ENCODE measurements at places on chromosomes 7 and 10.

GRCh38 chr10:106720683-106721082 lies 443.8 kb downstream of the SORCS1 start:
- DNase-seq, result no peak

DNA sequence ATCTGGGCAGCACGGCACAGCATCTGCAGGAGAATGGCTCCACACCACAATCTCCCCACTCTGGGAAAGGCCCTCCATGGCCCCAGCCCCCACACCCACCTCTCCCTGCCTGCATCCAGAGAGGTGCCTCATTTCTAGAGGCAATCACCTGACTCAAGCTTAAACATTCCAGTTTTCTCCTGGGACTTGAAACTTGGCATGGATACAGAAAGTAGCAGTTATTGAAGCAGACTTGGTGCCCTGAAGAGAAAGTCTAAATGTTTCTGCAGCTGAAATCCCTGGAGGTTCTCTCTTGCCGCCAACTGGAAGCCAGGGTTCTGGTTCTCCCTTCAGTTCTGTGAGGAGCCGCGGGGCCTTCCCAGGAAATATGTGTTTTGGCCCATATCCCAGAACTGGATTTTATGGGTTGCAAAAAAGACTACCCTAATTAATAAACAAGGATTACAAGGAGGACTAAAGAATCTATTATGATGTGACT lies 122.8 kb downstream of the SKIDA1 start:
- peak; percentile 70 for DNase-seq

- no peak for DNase-seq
Observed at GRCh38 chr7:12123172-12123571, 87.9 kb upstream of the TMEM106B start.

DNA sequence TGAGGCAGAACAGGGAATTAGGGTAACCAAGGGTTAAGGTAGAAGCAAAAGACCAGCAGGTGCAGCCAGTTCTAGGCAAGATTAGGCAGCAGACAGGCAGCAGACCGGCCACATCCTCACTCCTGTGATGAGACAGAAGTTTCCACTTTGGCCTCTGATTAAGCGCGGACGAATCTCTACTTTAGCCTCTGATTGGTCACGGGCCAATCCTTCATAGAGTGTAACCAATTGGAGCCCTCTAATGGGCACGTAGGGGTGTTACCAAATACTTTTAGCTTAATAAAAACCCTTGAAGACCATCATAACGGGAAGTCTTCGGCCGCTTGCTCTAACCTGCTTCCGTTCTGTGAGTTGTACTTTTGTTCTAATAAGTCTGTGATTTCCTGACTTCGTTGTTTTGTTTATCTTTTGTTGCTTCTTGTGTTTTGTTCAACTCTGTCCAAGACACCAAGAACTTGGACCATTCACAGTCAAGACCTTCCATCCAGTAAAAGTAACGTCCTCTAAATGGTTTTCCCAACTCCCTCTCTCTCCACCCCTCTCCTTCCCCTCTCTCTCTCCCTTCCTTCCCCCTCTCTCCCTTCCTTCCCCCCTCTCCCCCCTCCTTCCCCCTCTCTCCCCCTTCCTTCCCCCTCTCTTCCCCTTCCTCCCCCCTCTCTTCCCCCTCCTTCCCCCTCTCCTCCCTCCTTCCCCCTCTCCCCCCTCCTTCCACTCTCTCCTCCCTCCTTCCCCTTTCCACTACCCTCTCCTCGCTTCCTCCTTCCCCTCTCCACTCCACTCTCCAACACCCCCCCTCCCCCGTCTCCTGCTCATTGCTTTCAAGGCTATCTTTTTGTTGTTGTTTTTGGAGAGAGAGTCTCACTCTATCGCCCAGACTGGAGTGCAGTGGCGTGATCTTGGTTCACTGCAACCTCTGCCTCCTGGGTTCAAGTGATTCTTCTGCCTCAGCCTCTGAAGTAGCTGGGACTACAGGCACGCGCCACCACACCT lies 13.2 kb upstream of the MALSU1 start:
- DNase-seq, result no peak

GRCh38 chr7:2702594-2702957 lies 14.6 kb downstream of the AMZ1 start:
- no peak for DNase-seq

DNA sequence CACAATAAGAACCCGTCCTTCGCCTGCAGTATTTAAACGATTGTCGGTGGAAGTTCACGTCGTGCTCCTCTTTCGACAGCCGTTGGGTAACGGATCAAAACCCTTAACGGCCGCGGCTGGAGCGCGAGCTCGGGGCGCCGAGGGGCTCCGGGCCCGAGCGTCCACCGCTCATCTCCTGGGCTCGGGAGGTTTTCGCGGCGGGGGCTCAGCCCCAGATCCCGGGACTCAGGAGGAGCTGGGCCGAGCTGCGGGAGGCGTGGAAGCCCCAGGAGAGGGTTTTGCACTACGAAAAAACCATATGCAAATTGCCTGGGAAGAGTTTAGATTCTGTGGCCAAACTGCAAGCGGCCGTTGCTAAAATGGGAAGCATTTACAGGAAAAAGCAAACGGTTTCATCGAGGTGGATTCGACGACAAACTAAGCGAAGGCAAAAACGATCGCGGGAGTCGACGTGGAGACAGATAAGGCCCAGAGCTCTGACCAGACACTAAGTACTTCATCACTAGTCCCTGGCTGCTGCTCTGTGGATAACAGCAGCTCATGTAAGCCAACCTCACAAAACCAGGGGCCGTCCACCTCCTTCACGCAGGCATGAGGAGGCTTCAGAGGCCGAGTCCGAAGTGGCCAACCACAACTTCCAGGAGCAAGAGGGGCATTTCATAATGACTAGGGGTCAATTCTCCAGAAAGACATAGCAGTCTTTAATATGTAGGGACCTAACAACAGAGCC lies 129.7 kb downstream of the MARCHF5 start:
- no peak for DNase-seq

DNA sequence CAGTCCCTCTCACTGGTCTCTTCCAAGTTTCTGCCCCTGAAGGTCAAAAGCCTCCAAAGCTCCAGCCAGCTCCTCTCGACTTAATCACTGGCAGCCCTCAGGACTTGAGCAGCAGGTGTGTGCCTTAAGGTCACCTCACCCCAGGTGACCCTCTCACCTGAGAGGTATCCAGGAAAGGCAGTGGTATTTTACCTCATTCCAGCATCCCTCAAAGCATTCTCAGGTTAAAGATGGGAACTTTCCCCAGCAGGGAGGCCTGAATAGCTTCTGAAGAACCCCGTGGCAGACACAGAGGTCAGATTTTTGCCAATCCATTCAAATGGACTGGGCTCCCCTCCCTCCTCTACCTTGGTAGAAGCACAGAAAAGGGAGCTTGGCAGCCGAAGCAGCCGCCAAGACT lies 148.2 kb downstream of the GFRA1 start:
- no peak for DNase-seq

DNA sequence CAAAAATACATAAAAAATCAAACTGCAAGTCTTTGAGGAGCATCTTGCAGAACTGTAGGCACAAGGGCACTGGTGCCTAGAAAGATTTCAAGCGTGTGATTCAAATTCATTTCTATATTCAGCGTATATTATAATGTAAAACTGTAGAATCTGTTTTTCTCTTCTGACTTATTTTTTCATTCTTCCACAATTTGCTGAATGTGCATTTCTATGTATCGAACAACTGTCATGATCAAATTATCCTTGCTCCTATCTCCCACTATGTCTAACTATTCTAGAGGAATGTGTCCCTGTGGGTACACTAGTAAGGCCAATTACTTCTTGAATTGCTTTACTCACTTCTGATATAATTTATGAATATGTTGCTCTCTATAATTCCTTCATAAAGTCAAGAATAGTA lies 283.0 kb upstream of the MAGI2 start:
- DNase-seq, result no peak

GRCh38 chr7:132425942-132426341 lies 150.3 kb downstream of the PLXNA4 start:
- DNase-seq, result no peak

DNA sequence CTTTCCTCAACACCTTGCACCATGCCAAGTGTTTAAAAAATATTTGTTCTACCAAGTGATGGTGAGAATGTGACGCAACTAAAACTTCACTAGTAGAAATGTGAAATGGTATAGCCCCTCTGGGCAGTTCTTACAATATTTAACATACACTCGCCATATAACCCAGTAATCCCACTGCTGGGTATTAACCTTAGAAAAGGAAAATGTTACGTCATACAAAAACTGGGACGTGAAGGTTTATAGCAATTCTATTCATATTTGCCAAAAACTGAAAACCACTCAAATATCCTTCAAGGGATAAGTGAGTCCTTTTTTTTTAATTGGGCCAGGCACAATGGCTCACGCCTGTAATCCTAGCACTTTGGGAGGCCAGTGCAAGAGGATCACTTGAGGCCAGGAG lies 279.3 kb downstream of the SKIDA1 start:
- no peak for DNase-seq

GRCh38 chr10:89278900-89279392 lies 22.9 kb upstream of the IFIT2 start:
- no peak for DNase-seq

GRCh38 chr7:158186864-158187693 lies 400.5 kb downstream of the PTPRN2 start:
- no peak for DNase-seq

DNA sequence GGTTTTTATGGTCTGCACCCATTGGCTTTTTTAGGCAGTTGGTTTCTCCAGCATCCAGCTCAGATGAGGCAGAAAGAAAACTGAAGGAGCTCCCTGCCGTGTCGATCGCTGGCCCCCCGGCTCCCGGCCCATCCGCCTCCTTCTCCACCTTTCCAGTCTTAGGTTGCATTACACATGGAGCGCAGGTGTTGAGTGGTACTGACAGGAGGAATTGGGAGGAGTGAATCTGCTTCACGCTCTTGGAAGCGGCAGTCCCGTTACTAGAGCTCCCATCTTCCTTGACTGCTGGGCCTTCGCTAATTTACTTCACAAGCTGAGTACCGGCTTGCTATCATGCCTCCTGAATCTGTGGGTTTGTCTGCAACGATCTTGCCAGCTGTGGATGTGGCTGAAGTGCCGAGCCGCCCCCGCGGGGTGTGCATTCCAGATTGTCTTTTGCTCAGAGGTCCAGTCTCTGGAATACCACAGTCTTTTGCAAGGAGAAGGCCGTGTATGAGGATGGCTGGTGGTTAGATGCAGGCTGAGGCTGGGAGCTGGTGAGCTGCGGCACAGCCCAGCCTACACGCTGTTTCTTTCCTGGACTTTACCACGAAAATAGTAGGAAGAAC lies 17.1 kb downstream of the IQCE start:
- DNase-seq, result no peak

- DNase-seq, result no peak
Observed at GRCh38 chr7:74312418-74313028, 23.3 kb downstream of the CLIP2 start.

DNA sequence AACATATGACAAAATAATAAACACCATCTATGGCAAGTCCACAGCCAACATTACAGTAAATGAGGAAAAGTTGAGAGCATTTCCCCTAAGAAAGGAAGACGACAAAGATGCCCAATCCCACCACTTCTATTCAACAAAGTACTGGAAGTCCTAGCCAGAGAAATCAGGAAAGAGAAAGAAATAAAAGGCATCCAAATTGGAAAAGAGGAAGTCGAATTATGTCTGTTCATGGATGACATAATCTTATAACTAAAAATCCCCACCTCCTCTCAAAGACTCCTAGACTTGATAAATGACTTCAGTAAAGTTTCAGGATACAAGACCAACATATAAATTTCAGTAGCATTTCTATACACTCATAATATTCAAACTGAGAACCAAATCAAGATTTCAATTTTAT lies 288.5 kb upstream of the POT1 start:
- no peak for DNase-seq

GRCh38 chr7:149171892-149172533 lies 23.3 kb upstream of the ZNF282 start:
- no peak for DNase-seq

DNA sequence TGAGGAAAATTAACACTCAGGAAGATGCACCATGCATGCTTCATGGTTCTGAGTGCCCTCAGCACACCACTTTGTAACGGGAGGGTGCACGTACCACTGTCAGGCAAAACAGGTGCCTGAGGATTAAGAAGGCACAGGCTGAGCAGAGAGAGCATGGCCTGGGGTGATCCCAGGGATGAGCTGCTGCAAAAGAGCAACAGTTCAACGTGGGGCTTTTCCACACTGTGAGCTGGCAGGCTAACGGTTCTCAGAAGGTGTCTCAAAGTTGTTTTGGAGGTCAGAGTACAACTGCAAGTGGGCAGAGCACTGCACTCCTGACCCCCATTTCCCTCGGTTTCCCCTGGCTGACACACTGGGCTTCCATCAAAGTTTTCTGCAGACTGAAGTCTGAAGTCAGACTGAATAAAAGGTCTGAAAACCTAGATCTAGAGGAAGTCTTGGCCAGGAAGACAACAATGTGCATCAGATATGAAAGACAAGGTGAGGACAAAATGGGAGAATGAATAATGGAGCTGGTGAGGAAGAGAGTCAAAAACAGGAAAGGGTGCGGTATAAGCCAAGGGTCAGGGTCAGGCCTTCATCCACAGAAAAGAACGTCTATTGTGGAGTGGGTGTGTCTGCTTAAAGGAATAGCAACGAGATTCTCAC lies 20.5 kb downstream of the ZNF438 start:
- DNase-seq, result no peak

GRCh38 chr7:124328774-124329173 lies 295.9 kb upstream of the TMEM229A start:
- no peak for DNase-seq

DNA sequence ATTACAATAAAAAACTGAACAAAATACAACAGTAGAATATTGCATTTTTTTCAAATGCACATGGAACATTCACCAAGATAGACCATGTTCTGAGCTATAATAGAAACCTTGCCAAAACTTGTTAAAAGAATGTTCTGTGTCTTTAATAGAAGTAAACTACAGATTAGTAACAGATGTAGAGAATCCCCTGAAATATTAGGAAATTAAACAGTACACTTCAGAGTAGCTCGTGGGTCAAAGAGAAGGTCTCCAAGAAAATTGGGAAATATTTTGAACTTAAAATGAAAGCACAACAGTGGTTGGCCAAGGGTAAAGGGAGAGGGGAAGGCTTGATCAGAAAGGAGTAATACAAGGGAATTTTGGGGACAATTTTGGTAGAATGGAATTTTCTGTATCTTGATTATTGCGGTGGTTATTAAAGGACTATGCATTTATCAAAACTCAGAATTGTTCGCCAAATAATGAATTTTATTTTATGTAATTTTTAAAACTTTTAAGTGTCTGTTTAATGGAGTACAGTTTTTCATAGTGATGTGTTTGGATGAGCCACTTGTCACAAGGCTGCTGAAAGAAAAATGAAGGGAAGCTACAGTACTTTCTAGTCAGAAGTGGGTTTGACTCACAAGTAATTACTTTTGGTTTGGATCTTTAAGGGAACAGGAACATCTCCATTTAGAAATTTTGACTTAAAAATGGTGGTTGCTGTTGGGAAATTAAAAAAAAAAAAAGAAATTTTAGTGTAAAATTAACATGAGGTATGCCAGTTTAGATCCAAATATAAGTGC lies 10.2 kb downstream of the PLEKHA8 start:
- peak; percentile 77 for DNase-seq
